ENCODE measurements at places on chromosomes 4 and X.

- no peak for DNase-seq
These were observed 359.2 kb downstream of the IDS start for GRCh38 chrX:149145845-149146285.

GRCh38 chr4:163663454-163664225 lies 169.2 kb downstream of the TMA16 start:
- no peak for DNase-seq

GRCh38 chrX:30935985-30936384 lies 46.9 kb upstream of the TAB3 start:
- no peak for DNase-seq

- no peak for DNase-seq
These were observed 37.9 kb upstream of the TRPC3 start for GRCh38 chr4:121989715-121990114.

GRCh38 chrX:80810365-80810978 lies 795 bp upstream of the BRWD3 start:
- DNase-seq, result no peak

DNA sequence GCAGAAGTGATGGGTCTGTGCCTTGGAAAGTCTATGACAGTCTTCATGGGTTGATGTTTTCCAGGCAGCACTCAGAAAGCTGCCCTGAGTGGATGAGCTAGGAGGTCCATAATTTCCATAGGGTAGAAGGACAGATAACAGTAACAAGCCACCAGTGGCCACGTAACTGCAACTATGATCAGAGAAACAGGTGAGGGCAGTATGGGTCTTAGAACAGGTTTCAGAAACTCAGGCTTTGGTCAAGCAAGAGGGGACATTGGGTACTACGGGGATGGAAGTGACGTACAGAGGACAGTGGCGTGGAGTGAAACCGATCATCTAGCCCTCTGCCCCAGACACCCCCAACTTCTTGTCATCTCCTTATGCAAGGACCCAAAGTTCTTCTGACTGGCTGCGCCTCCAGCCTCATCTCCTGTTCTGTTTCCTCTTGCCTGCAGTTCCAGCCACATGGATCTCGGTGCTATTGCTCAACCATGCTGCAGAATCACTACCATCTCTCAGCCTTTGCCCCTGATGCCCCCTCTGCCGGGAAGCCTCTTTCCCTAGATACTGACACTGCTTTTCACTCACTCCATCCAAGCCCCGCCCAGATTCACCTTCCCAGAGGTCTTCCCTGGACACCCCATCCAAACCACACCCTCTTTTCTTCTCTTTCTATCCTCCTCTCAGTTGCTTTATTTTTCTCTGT lies 123.4 kb downstream of the MFAP3L start:
- no peak for DNase-seq

- no peak for DNase-seq
These were observed 1020.0 kb downstream of the DMD start for GRCh38 chrX:32191316-32191715.

GRCh38 chrX:150856101-150856500 lies 42.4 kb downstream of the CD99L2 start:
- DNase-seq, result no peak

All from CD4-positive, CD25-positive, alpha-beta regulatory T cell (primary cell).